Tracheal epithelial cell (primary cell): ENCODE measurements at places on chromosomes 16 and 17. TPM values are rescaled to one million over a fixed set of nuclear protein-coding genes. Genes with fewer than 3 reads are reported as not detected.

The SNRNP25 gene
- 10.9 and 12.0 TPM in 2 replicates for total RNA-seq

The CDH11 gene
- total RNA-seq, result 27.7 and 70.6 TPM in 2 replicates

The TBX21 gene
- total RNA-seq, result not detected in 2 replicates

The CCL8 gene
- not detected in 2 replicates for total RNA-seq

The G6PC1 gene
- under 0.01 TPM in 1 of 2 replicates, not detected in the other for total RNA-seq

The TM4SF5 gene
- total RNA-seq, result not detected in 2 replicates

The NECAB2 gene
- total RNA-seq, result not detected in 2 replicates

The HIC1 gene
- 3.0 and 3.6 TPM in 2 replicates for total RNA-seq

The MYH10 gene
- total RNA-seq, result 33.0 and 35.9 TPM in 2 replicates

The ITGAX gene
- total RNA-seq, result not detected in 2 replicates

The NEUROD2 gene
- total RNA-seq, result not detected in 2 replicates

The CA5A gene
- not detected in 2 replicates for total RNA-seq
